ENCODE measurements at places on chromosomes 4 and X.
A peak's percentile ranks its signal among the peaks of the same experiment; 100 is the strongest.

DNA sequence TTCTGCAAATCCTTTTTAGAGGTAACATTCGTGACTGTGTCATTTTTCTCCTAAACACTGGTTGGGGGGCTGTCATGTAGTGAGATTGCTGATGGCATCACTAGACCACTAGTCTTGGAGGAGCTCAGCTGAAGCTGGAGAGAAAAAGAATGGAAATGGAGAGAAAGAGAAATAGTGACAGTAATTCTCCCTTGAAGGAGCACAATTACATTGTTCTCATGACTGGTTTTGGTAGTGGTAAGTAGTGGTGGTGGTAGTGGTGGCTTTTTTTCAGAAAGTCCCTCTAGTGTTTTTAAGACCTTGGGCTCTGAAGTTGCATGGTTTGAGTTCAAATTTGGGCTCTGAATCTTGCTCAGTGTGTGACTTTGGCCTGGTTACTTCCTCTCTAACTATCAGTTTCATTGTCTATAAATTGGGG, 99.8 kb downstream of the LARP7 start:
- no peak for DNase-seq

GRCh38 chrX:80174925-80175574, 160.5 kb downstream of the TBX22 start:
- DNase-seq = no peak

- DNase-seq = peak; percentile 59
Measured at GRCh38 chr4:41281038-41281634, 24.4 kb downstream of the UCHL1 start.

DNA sequence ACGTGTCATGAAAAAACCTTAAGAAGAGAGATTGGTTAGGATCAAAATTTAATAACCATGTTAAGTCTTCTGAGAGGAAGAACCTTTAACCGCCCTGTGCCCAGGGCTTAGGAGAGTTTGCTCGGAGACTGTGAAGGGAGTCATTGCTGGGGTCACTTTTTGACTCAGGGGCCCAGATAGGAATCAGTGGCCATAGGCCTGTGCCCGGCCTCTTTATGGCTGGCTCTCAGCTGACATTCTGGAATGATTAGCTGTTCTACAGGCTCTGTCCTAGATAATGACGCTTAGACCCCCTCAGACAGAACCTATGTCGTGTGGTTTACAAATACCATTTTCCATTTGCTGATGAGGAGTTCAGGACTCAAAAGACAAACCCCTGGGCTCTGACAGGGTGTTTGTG, 174.1 kb downstream of the DCLK2 start:
- DNase-seq = no peak

DNA sequence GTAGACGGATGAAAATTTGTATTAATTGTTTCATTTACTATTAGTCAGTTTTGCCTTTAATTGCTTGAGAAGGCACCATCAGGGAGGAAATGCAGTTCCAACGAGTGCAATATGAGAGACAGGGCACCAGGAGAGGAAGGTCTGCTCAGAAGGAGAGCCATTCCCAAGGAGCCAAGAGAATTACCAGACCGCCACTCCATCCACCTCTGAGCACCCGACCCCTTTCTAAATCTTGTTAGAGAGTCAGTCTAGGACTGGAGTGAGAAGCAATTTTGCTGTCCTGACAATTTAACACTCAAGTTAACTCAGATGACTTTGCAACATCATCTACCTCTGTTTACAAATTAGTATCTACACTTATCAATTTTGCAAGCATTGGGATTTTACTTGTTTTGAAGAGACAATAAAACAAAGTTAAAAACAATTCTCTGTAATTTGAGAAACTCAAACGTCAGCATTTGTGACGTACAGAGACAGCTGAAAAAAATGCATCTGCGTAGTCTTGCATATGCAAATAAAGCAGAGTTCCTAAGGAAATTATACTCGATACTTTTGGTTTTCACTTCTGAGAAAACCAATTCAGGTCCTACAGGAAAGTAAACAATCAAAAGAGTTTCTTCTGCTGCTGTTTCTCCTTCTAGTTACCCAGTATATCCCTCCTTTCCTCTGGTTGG, 1704.7 kb upstream of the TENM3 start:
- no peak for DNase-seq

DNA sequence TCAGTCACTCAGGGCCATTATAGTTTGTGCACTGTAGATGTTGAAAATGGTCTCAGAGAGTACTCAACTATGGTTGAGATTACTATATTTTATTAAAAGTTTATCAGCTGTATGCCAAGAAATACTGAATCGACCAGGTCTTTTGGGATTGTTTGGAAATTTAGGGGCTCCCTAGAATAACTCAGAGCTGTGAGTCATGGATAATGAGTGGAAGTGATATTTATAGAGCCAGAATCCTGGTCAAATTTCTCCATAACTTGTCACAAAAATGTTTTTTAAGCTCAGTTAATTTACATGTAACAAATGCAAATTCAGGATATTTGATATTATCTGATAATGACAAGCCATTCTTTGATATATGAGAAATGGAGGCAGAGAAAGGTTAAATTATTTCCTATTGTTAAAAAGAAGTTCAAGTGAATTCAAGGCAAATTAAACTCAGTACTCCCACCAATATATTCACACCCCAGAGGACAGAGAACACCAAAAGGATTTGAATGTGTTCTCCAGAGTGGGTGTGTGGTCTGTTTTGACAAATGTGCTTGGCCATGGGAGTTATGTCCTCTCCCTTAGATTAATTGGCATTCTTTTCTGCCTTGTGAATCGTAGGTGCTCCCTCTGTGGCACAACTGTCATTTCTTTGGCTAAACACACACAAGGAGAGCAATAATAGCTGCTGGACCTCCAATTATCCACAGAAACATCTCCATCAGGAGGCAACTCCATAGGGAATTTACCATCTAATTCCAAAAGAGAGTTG, 37.7 kb downstream of the ARHGAP24 start:
- no peak for DNase-seq
